ENCODE measurements at places on chromosomes 4 and X.
A peak's percentile ranks its signal among the peaks of the same experiment; 100 is the strongest.

GRCh38 chrX:112120721-112121120, 38.1 kb upstream of the TRPC5 start:
- ATAC-seq: no peak

GRCh38 chrX:9530848-9531274, 66.0 kb downstream of the TBL1X start:
- ATAC-seq: peak; percentile 71

- peak; percentile 93 for ATAC-seq
Observed at GRCh38 chrX:66638591-66639500, at the start of gene EDA2R. TSS of gene EDA2R (minus strand) at chrX:66639078. CDS start at chrX:66616020, 23,058 bp downstream.

DNA sequence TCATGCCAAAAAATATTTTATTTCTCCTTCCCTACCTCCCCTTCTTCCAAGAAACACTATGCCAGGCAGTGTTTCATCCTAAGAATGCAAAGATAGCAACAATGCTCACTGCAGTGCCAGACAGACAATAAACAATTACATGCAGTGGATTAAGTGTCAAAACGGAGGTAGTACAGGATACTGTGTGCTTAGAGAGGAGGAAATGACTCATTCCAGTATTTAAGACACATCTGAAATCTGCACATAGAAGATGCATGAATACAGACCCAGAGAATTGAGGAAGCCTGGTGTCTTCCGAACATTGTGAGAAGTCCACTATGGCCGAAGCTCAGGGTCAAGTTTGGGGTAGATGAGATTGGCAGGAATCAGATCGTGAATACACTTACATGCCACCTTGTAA, 326.4 kb downstream of the PPP3CA start:
- peak; percentile 43 for ATAC-seq

GRCh38 chrX:9355739-9356138, 109.1 kb upstream of the TBL1X start:
- no peak for ATAC-seq
